Fibroblast of the aortic adventitia (primary cell): ENCODE measurements at places on chromosomes 4 and X. TPM values are rescaled to one million over a fixed set of nuclear protein-coding genes. Genes with fewer than 3 reads are reported as not detected.

- no peak for DNase-seq
Measured at GRCh38 chr4:128333309-128334018, 45.9 kb upstream of the PGRMC2 start.

GRCh38 chr4:55399581-55399980 lies 3.8 kb downstream of the TMEM165 start:
- DNase-seq: no peak

GRCh38 chrX:12245650-12246645 lies 107.7 kb downstream of the FRMPD4 start:
- peak; percentile 76 for DNase-seq

- DNase-seq: no peak
Measured at GRCh38 chrX:53511322-53511721, 77.2 kb upstream of the HSD17B10 start.

GRCh38 chr4:77927991-77928925 lies 65.6 kb downstream of the MRPL1 start:
- peak; percentile 60 for DNase-seq

The REPS2 gene
- total RNA-seq: 0.82 and 1.7 TPM in 2 replicates
